ENCODE measurements at places on chromosomes 7 and 10.

GRCh38 chr7:143205560-143206293, 16.1 kb upstream of the TAS2R40 start:
- DNase-seq = peak; percentile 29

GRCh38 chr10:129416956-129417765, 49.9 kb upstream of the MGMT start:
- DNase-seq = no peak

- no peak for DNase-seq
These were observed 640.4 kb downstream of the TYW1 start for GRCh38 chr7:67637023-67637358.

- DNase-seq = no peak
These were observed 10.6 kb downstream of the GLI3 start for GRCh38 chr7:42226354-42226941.

- no peak for DNase-seq
These were observed 680.2 kb downstream of the CCSER2 start for GRCh38 chr10:85008488-85009184.

DNA sequence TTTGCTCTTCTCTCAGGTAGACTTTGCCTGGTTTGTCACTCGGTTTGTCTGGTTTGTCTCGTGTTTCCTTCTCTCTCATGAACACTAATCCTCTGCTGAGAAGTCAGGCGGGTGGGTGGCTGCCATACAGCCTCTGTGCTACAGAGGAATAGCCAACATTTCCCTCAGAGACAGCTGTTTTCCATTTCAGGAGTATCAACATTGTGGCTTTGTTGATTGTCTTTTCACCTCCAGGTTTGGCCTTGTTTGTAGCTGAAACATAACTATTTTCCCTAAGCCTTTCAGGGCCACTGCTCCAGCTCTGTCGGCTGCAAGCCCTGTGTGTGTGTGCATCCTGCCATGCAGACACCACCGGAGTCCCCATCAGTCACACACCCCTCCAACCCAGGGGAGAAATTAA, 122.8 kb downstream of the BAMBI start:
- DNase-seq = no peak

DNA sequence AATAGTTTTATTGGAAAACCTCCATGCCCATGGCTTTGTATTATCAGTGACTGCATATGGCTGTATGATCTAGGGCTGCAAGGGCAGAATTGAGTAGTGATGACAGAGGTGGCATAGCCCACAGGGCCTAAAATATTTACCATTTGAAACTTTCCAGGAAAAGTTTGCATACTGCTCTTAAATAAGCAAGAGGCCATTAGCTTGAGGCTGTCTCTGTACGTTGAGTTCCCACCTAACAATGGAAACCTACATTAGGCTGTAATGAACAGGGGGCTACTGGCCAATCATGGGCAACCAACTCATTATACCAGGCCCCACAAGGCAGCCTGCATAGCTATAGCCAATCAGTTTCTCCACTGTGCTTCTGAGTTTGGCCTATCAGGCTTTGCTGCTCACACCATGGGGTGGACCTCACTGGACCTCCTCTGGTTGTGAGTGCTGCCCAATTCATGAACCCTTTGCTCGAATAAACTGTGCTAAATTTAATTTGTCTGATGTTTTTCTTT, 673 bp upstream of the ST8SIA6 start:
- DNase-seq = no peak

DNA sequence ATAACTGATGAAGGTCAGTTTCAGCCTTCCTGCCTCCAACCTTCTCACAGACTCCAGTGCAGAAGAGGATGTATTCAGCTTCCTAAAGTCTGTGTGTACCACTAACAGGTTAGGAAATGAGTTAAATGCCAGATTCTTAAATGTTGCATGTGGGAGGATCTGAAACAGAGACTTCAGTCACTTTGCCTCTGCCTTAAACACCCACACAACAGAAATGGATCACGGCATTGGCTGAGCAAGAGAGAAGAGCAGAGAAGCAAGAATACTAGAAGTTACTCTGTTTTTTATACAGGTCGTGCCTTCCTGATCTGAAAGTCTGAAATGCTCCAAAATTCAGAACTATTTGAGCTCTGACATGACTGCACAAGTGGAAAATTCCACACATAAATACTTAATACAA, 98.9 kb upstream of the ARHGAP21 start:
- peak; percentile 15 for DNase-seq

DNA sequence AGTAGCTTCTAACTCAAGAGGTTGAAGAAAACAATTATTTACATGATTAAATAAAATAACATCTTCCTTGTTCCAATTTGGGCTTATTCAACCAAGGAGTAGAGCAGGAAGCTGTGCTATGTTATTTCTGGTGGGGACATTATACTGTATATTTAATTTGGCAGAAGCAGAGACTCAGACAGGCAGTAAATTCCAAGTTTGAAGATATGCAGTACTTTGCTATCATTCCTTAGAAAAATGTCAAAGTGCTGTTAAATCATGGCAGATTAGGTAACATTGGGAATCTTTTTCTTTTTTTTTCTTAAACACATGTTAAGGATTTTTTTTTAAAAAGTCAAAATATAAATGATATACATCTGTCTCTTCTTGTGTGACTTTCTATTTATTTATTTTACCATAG, 190.1 kb downstream of the SUGCT start:
- DNase-seq = no peak

DNA sequence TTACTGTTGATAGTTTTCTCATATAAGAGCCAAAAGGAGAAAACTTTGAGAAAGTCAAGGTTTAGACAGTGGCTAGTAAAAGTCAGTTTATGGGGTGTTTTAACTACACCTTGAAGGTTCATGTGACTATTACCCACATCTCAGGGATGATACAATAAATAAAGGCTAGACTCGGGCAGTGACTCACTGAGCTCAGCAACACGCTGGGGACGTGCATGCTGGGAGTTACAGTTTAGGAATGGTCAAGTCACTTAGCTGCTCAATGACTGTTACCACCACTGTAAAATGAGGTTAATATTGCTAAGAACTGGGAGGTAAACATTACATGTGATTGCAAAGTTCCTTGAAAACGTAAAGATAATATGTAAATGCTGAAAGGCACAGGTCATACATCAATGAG, 1254.4 kb upstream of the PHF14 start:
- no peak for DNase-seq

DNA sequence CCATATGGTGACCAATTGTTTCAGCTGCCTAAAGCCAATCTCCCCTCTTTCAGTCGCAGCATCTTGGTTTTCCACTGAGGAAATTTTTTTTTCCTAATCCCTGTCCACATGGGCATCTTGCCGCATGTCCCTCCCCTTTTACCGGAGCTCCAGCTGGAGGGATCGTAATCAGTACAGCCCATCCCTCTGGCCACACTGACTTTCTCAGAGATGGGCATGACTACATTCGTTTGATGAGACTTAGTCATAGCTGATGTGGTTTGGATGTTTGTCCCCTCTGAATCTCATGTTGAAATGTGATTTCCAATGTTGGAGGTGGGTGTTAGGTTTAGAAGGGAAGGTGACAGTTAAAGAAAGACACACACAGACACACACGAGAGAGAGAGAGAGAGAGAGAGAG, 186.8 kb upstream of the CXCL12 start:
- no peak for DNase-seq
